ENCODE measurements at places on chromosomes 12 and 14.

GRCh38 chr12:3431686-3432085 lies 59.3 kb upstream of the PRMT8 start:
- peak overlapping the region; percentile 39 for H3K27ac ChIP-seq
- no peak for DNase-seq
- peaks cover 17% of the 10 kb centered on the region for H3K27me3 ChIP-seq
- peaks cover 9% of the 10 kb centered on the region for H3K36me3 ChIP-seq

GRCh38 chr12:2011643-2012607 lies 7.7 kb upstream of the DCP1B start:
- H3K4me1 ChIP-seq: peaks cover 3% of the 10 kb centered on the region
- no peaks in the 10 kb centered on the region for H3K36me3 ChIP-seq
- peaks cover 29% of the 10 kb centered on the region for H3K27me3 ChIP-seq
- no peak for DNase-seq

GRCh38 chr14:51630987-51631386 lies 20.7 kb upstream of the FRMD6 start:
- H3K27me3 ChIP-seq: peaks cover 7% of the 10 kb centered on the region
- peaks cover 5% of the 10 kb centered on the region for H3K4me1 ChIP-seq
- no peak for DNase-seq
- no peak overlapping the region for H3K27ac ChIP-seq

DNA sequence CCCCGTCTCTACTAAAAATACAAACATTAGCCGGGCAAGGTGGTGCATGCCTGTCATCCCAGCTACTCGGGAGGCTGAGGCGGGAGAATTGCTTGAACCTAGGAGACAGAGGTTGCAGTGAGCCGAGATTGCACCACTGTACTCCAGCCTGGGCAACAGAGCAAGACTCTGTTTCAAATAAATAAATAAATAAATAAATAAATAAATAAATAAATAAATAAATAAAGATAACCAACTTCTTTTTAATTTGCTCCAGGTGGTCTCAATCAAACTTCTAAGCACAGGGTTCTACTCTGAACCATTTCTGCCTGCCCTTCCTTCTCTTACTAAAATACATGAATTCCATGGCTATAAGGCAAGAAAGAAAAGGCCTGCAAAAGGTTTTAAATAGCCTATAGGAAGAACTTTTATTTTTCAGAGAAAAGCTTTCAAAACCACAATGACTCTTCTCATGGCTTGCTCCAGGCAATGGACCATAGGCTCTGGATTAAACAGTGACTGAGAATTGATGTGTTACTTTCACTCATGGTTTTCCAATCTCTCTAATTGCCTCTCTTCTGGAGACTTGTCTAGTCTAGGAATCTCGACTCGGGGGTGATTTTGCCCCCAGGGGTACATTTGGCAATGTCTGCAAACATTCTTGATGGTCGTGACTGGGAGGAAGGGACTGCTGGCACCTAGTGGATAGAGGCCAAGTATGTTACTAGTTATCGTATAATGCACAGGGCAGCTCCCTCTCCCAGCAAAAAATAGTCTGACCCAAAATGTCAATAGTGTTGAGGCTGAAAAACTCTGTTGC lies 14.4 kb downstream of the IGF1 start:
- no peak for DNase-seq
- no peaks in the 10 kb centered on the region for H3K36me3 ChIP-seq
- H3K27me3 ChIP-seq: peaks cover 9% of the 10 kb centered on the region
- H3K27ac ChIP-seq: no peak overlapping the region
- no peak overlapping the region for H3K4me3 ChIP-seq

DNA sequence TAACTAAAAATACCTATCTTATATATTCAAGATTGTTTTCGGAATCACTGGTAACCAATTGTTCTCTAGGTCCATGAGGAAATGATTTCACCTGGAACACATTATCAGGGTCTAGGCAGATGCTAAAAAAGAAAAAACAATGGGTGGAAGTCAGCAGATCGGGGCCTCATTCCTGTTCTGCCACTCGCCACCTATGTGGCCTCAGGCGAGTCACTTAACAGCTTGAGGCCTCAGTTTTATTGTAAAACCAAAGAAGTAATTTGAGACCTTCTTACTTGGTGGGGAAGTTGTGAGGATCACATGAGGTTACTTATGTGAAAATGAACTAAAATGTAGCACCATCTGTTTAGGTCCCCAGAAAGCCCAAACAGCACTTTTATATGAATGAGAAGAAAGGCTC lies 6.2 kb upstream of the RNASE10 start:
- no peak overlapping the region for H3K4me3 ChIP-seq
- peaks cover 18% of the 10 kb centered on the region for H3K4me1 ChIP-seq
- H3K27ac ChIP-seq: no peak overlapping the region
- no peak for DNase-seq

DNA sequence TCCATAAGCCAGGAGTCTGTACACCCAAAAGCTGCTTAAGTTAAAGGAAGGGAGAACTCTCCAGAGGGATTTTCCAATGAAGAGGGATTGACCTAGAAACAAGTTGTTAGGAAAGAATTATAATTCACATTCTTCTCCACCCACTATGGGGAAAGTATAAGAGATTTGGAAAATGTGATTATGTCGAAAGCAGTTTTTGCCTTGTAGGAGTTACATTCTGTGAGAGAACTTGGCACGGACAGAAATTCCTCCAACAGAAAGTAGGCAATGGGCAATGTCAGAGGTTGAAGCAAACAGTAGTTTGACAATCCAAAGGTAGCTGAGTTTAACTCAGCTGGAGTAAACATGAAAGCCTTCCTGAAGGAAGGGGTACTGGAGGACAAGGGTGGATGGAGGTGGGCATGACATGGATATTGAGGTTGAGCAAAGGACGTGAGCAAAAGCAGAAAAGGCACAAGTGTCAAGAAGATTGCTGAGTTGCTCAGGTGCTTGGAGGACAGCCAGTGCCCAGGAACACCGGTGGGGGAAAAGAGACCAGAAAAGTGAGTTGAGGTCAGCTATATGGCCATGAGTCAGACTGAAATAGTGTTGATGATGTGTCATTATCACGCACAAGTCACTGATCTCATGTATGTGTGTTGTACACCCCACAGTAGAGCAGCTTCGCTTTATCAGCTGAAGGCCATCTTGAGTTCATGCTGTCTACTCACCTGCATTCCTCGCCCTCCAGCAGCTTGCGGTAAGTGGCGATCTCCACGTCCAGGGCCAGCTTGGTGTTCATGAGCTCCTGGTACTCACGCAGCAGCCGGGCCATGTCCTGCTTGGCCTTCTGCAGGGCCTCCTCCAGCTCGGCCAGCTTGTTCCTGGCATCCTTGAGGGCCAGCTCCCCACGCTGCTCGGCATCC lies 4.0 kb downstream of the KRT5 start:
- no peak overlapping the region for H3K4me3 ChIP-seq
- H3K27me3 ChIP-seq: peaks cover 35% of the 10 kb centered on the region
- DNase-seq: no peak
- no peaks in the 10 kb centered on the region for H3K4me1 ChIP-seq
- H3K36me3 ChIP-seq: no peaks in the 10 kb centered on the region

- H3K4me1 ChIP-seq: peaks cover 25% of the 10 kb centered on the region
- H3K36me3 ChIP-seq: no peaks in the 10 kb centered on the region
- peak overlapping the region; percentile 39 for H3K4me3 ChIP-seq
- peaks cover 98% of the 10 kb centered on the region for H3K27me3 ChIP-seq
These were observed 733 bp upstream of the P3H3 start for GRCh38 chr12:6827437-6827911.

DNA sequence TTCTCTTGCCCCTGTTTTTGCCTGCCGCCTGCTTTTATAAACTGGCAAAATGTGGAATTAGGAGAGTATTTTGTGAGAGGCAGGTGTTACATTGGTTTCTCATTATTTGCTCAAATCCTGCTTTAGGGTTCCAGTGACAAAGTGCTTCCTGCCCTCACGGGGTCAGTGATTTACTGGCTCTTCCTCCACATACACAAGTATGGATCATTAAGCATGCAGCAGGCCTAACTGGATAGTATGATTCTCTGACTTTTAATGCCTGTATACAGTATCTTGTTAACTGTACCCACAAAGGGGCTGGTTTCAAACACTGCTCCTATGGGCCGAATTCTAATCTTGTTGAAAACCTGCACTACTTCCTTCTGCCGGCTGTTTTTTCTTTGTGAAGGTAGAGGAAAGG lies 63.2 kb downstream of the PTCSC3 start:
- H3K4me3 ChIP-seq: no peak overlapping the region
- no peak for DNase-seq
- H3K27ac ChIP-seq: no peak overlapping the region
- no peaks in the 10 kb centered on the region for H3K36me3 ChIP-seq

DNA sequence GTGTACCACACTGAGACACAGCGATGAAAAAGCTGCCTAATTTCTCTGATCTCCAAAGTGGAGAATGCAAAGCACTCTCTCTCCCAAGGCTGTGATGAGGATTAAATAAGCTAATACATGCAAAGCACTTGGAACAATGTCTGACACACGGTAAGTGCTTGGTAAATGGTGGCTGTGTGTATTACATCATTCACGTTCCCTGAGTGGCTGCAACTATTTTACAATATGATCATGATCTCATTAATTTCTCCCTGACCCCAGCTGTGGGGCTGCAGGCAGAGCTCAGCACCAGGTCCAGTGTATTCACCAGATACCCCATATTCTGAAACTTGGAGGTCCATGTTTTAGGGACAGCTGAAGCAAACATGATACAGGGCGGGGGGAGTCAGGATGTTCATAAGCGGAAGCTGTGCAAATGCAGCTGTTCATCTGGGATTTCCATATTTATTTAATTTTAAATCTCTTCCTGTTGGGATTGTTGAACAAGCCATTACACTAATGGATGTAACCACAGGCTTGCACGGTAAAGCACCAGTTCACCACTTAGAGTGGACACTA lies 106.4 kb downstream of the CCDC60 start:
- H3K36me3 ChIP-seq: no peaks in the 10 kb centered on the region
- DNase-seq: no peak
- no peak overlapping the region for H3K27ac ChIP-seq

- H3K4me3 ChIP-seq: no peak overlapping the region
- DNase-seq: no peak
- H3K36me3 ChIP-seq: no peaks in the 10 kb centered on the region
- no peak overlapping the region for H3K27ac ChIP-seq
- no peaks in the 10 kb centered on the region for H3K27me3 ChIP-seq
- no peaks in the 10 kb centered on the region for H3K4me1 ChIP-seq
These were observed 16.0 kb upstream of the PTCSC3 start for GRCh38 chr14:36192530-36192929.

GRCh38 chr12:96912261-96912660 lies 5.2 kb downstream of the NEDD1 start:
- no peak overlapping the region for H3K27ac ChIP-seq
- no peak overlapping the region for H3K4me3 ChIP-seq
- DNase-seq: no peak

- H3K36me3 ChIP-seq: peaks cover 3% of the 10 kb centered on the region
- peak overlapping the region; percentile 11 for H3K27ac ChIP-seq
- H3K27me3 ChIP-seq: peaks cover 99% of the 10 kb centered on the region
These were observed 886 bp downstream of the SIX1 start for GRCh38 chr14:60648249-60648933.

GRCh38 chr12:4217091-4217490 lies 56.5 kb upstream of the CCND2 start:
- peaks cover 31% of the 10 kb centered on the region for H3K4me1 ChIP-seq
- H3K36me3 ChIP-seq: peaks cover 3% of the 10 kb centered on the region
- no peak overlapping the region for H3K27ac ChIP-seq
- H3K27me3 ChIP-seq: peaks cover 16% of the 10 kb centered on the region
- DNase-seq: no peak

DNA sequence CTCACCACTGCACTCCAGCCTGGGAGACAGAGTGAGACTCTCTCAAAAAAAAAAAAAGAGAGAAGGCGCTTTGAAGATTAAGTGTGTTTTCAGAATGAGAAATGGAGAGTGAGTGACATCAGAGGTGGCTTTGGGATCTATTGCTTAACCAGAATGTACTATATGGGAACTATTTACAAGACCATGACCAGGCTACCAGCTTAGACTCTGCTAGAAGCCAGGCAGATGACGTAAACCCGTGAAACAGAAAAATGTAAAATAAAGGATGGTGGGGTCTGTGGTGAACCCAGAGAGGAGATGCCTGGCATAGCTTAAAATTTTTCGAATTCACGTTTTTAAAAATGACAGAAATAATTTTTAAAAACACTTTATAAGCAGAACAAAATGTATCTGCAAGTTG lies 82.0 kb downstream of the IFT43 start:
- no peaks in the 10 kb centered on the region for H3K27me3 ChIP-seq
- no peaks in the 10 kb centered on the region for H3K36me3 ChIP-seq
- H3K4me1 ChIP-seq: no peaks in the 10 kb centered on the region
- H3K4me3 ChIP-seq: no peak overlapping the region

DNA sequence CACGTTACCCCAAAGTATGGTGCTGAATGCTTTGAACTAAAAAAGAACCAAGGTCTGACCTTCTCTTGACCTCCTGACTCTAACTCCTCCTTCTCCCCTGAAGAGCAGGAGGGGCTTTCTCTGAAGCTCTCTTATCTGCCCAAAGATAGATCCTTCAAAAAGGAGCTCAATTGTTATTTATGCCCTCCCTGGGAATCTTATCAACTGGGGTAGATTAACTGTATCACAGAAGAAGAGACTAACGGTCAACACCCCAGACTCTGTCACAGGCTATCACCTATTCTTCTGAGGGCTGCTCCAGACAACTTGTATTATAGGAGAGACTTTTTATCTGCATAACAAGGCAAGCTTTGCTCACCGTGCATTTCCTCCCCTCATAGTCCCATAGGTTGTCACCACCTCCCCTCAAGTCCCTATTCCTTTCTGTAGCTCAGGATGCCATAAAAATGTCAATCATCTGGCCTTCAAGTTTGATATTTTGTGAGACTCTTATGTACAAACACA lies 86.6 kb downstream of the PAPLN start:
- no peak overlapping the region for H3K27ac ChIP-seq
- peaks cover 17% of the 10 kb centered on the region for H3K36me3 ChIP-seq
- H3K27me3 ChIP-seq: no peaks in the 10 kb centered on the region
- no peak overlapping the region for H3K4me3 ChIP-seq
- H3K4me1 ChIP-seq: peaks cover 41% of the 10 kb centered on the region

DNA sequence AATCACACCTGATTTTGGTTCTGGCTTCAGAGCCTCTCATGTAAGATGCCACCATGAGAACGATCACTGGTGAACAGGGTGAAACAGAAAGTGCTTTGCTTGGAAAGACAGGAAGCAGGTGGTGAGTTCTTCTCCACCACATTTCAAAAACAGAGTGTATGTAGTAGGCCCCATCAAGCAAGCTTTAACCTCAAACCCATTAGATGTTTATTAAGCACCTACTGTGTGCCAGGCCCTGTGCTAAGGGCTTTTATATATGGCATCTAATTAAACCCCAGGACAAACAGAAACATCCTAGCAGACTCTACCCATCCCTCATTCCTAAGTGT lies 47.8 kb upstream of the MED13L start:
- DNase-seq: peak; percentile 57
- peak overlapping the region; percentile 79 for H3K27ac ChIP-seq
- peaks cover 40% of the 10 kb centered on the region for H3K4me1 ChIP-seq
- H3K4me3 ChIP-seq: no peak overlapping the region

- no peaks in the 10 kb centered on the region for H3K36me3 ChIP-seq
- no peak overlapping the region for H3K27ac ChIP-seq
- no peak for DNase-seq
- peaks cover 28% of the 10 kb centered on the region for H3K27me3 ChIP-seq
These were observed 24.0 kb upstream of the NUDT14 start for GRCh38 chr14:105204931-105205672.

GRCh38 chr12:87491089-87491488 lies 538.1 kb downstream of the C12orf50 start:
- no peaks in the 10 kb centered on the region for H3K27me3 ChIP-seq
- no peak for DNase-seq
- H3K4me3 ChIP-seq: no peak overlapping the region
- no peaks in the 10 kb centered on the region for H3K36me3 ChIP-seq
- no peak overlapping the region for H3K27ac ChIP-seq

Measured in activated naive CD4-positive, alpha-beta T cell treated with anti-CD3 and anti-CD28 coated beads, Interleukin-2, amount 10 ng/mL, durations not matched to agents 7 days and 5 days (primary cell).